Activated naive CD8-positive, alpha-beta T cell treated with anti-CD3 and anti-CD28 coated beads, Interleukin-2, amount 10 ng/mL, durations not matched to agents 7 days and 5 days (primary cell): ENCODE measurements at places on chromosomes 16 and 17.
A peak's percentile ranks its signal among the peaks of the same experiment; 100 is the strongest.

GRCh38 chr17:6460531-6461161 lies 16.4 kb downstream of the PIMREG start:
- no peak for DNase-seq

DNA sequence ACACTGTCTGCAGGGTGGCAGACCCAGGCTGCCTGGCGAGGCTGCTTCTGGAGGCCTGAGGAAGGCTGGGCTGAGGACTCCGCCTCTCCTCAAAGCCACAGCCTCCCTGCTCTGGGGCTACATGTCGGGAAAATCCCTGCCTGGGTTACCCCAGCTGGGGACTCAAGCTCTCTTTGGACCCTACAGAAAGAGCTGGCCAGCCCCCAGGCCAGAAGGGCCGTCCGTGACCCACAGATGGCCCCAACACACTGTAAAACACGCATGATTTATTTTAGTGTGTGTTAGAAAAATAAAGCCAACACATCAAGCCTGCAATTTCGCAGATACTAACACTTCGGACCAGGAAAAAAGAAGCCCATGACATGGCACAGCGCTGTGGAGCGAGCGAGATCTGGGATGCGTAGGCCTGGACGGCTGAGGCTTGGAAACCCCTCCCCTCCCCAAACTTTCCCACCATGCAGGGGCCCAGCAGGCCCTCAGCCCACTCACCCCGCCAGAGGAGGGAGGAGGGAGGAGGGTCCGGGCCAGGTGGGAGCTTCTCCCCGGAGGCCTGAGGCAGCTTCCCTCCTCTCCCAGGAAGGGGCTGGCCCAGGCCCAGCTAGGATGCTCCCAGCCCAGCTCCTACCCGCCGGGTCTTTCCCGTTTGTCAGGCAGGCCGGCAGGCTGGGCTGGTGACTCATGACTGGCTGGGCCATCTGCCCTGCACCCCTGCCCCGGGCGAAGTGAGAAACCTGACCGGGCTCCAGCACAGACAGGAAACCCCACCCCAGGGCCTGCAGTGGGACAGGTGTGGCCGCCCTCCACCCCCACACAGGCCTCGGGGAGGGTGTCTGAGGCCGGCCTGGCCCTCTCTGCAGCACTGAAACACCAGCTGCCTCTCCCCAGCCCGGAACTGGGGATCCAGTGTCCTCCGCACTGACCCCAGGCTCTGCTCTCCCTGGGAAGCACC lies 34.1 kb upstream of the SLC38A10 start:
- no peak for DNase-seq

DNA sequence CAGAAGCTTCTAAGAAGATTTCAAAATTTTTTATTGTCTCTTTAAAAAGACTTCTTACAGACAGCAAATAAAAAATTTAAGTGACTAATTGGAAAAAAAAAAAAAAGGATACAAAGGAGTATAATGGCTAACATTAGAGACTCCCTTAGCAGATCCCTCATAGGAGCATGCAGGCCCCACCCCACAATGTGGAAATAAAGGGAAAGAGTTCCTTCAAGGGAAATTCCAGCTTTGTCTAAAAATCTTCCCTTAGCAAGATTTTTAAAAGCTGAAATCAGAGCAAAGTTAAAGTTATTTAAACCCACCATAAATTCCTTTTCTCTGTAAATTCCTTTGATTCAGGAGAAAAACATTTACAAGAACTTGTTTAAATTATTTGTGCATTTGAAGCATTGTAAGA lies 32.5 kb upstream of the NOS2 start:
- no peak for DNase-seq

GRCh38 chr17:66426397-66427033 lies 124.1 kb downstream of the PRKCA start:
- no peak for DNase-seq

- peak; percentile 55 for DNase-seq
Measured at GRCh38 chr17:41687828-41688640, 651 bp upstream of the EIF1 start.
